NCI-H1105 treated with DMSO at 0.1 percent for 48 hours (cell line): ENCODE measurements at places on chromosomes 12 and 14.
A peak's percentile ranks its signal among the peaks of the same experiment; 100 is the strongest.

DNA sequence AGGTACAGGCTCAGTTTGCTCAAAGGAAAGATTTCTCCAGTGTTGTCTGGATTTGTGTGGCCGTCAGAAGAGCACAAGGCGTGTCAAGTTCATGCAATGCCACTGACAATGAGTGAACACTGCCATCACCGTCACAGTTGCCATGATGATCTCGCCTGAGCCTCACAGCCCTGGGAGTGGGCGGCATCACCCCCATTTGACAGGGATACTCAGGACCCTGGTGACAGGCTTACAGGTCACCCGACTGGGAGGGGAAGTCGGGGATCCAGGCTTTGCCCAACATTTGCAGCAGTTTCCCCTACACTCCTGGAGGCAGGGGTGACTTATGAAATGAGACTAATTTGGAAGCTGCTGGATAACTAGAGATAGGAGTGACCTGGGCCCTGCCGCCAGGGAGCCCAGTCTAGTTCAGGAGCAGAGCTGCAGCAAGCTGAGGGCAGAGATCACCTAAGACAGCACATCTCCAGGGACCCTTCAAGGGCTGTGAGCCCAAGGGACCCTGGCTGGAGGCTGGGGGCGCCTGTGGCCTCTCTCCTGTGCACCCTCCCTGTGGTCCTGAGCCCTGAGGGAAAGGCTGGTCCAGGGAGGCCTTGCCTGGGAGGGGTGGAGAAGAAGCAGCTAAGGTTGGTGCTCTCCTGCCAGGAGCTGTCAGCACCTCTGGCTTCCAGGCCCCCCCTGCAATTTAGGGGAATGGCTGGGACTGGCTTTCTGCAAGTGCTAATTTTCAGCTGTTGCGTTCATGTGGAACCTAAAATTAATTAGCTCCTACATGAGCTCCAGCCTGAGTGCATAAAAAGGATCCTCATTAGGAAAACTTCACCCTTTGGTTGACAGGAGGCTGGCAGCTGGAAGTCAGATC lies 32.4 kb upstream of the BEGAIN start:
- peak; percentile 23 for DNase-seq

DNA sequence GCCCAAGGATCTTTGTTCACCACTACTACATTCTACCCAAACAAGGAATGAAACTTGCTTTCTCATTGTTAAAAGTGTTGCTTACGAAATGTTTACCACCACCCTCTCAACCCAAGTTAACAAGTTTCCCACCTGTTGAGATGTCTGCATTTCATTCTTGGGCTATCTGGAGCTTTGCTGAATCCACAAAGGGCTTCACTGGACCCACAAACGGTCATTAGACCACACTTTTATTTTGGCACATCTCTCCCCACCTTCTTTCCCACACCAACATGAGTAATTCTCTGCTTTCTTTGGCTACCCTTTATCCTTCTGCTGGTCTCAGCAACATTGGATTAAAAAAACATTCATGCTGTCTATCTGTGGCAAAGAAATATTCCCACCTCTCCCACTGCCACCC lies 78.0 kb downstream of the TMEM260 start:
- no peak for DNase-seq

GRCh38 chr14:58797010-58797429 lies 159.3 kb downstream of the DACT1 start:
- no peak for DNase-seq

- DNase-seq, result no peak
Observed at GRCh38 chr14:69183735-69184134, 7.6 kb upstream of the EXD2 start.
